ENCODE measurements at places on chromosomes 2 and 18. TPM values are rescaled to one million over a fixed set of nuclear protein-coding genes. Genes with fewer than 3 reads are reported as not detected.

Gene NOTO
- not detected for total RNA-seq

Gene GRP
- not detected for total RNA-seq

Gene GRHL1
- 0.38 TPM for total RNA-seq

Gene ATL2
- total RNA-seq, result 29.3 TPM

Gene PRKAG3
- total RNA-seq, result not detected

Gene GREB1
- total RNA-seq, result not detected

Gene C1GALT1C1L
- not detected for total RNA-seq

Gene POTEJ
- not detected for total RNA-seq

Gene AP1S3
- 1.8 TPM for total RNA-seq

Gene SCG2
- 0.25 TPM for total RNA-seq

Gene CRYBA2
- total RNA-seq, result not detected

Gene FBLN7
- total RNA-seq, result 0.11 TPM

DNA sequence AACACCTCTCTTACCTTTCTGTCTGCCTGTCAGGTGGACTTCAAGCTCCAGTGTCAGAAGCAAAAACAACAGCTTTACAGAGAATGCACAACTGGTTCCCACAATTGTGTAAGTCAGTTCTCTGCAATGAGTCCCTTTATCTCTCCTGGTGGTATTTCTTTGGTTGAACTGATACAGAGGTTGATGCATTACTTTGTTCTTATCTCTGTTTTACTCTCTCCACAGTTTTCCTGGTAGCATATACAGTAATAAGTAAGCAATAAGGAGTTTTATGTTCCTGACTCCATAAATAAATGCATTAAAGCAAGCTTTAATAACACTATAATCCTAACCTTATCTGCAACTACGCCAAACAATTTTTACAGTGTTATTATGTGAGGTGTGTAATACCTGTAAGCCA lies 310.3 kb upstream of the GYPC start:
- DNase-seq, result no peak
- H3K36me3 ChIP-seq, result no peaks in the 10 kb centered on the region
- no peak overlapping the region for H3K4me3 ChIP-seq
- H3K27me3 ChIP-seq, result no peaks in the 10 kb centered on the region
- no peak overlapping the region for H3K27ac ChIP-seq

GRCh38 chr2:134217924-134218323 lies 35.9 kb upstream of the MGAT5 start:
- no peaks in the 10 kb centered on the region for H3K27me3 ChIP-seq
- H3K27ac ChIP-seq, result no peak overlapping the region
- H3K4me1 ChIP-seq, result peaks cover 4% of the 10 kb centered on the region
- H3K36me3 ChIP-seq, result no peaks in the 10 kb centered on the region
- peak; percentile 54 for DNase-seq
- H3K4me3 ChIP-seq, result no peak overlapping the region

GRCh38 chr2:237299906-237300305 lies 114.1 kb downstream of the COL6A3 start:
- H3K27me3 ChIP-seq, result no peaks in the 10 kb centered on the region
- H3K4me1 ChIP-seq, result peaks cover 45% of the 10 kb centered on the region
- no peak overlapping the region for H3K4me3 ChIP-seq
- DNase-seq, result peak; percentile 94
- H3K36me3 ChIP-seq, result no peaks in the 10 kb centered on the region

GRCh38 chr2:43822839-43823238 lies 15.8 kb downstream of the ABCG5 start:
- no peak overlapping the region for H3K4me3 ChIP-seq
- no peak overlapping the region for H3K27ac ChIP-seq
- H3K27me3 ChIP-seq, result peaks cover 21% of the 10 kb centered on the region
- peaks cover 4% of the 10 kb centered on the region for H3K4me1 ChIP-seq

- no peaks in the 10 kb centered on the region for H3K27me3 ChIP-seq
- no peak overlapping the region for H3K4me3 ChIP-seq
- H3K36me3 ChIP-seq, result no peaks in the 10 kb centered on the region
- no peaks in the 10 kb centered on the region for H3K4me1 ChIP-seq
- H3K27ac ChIP-seq, result no peak overlapping the region
Observed at GRCh38 chr2:137696916-137697315, 267.4 kb upstream of the HNMT start.

DNA sequence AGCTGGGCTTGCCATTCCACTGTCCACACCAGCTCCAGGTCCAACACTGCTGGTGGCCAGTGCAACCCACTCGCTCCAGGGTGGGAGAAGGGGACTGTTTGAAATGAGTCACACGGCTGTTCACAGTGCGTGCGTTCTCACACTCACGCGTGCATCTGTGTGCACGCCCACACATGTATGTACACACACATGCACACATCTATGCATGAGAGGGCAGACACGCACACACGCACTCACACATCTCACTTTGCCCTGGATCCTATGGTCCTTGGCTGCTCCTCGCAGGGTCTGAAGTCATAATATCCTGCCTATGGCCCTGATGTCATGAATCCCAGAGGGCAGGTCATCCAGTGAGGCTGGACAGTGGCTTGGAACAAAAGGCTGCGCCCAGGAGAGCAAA lies 182.8 kb downstream of the EIPR1 start:
- H3K4me3 ChIP-seq, result no peak overlapping the region
- H3K27ac ChIP-seq, result no peak overlapping the region
- H3K4me1 ChIP-seq, result no peaks in the 10 kb centered on the region
- no peaks in the 10 kb centered on the region for H3K36me3 ChIP-seq
- no peak for DNase-seq

- H3K36me3 ChIP-seq, result no peaks in the 10 kb centered on the region
- H3K4me1 ChIP-seq, result no peaks in the 10 kb centered on the region
- H3K27ac ChIP-seq, result no peak overlapping the region
- H3K27me3 ChIP-seq, result no peaks in the 10 kb centered on the region
- no peak overlapping the region for H3K4me3 ChIP-seq
Observed at GRCh38 chr2:233303252-233303651, 4.4 kb upstream of the SAG start.

- H3K36me3 ChIP-seq, result no peaks in the 10 kb centered on the region
- no peak overlapping the region for H3K4me3 ChIP-seq
- DNase-seq, result no peak
- no peak overlapping the region for H3K27ac ChIP-seq
- no peaks in the 10 kb centered on the region for H3K27me3 ChIP-seq
- H3K4me1 ChIP-seq, result no peaks in the 10 kb centered on the region
Observed at GRCh38 chr18:25177631-25178030, 174.3 kb downstream of the ZNF521 start.

- no peak for DNase-seq
- H3K36me3 ChIP-seq, result no peaks in the 10 kb centered on the region
- H3K27ac ChIP-seq, result no peak overlapping the region
- no peak overlapping the region for H3K4me3 ChIP-seq
- H3K27me3 ChIP-seq, result no peaks in the 10 kb centered on the region
Observed at GRCh38 chr2:217794133-217794986, 208.4 kb downstream of the TNS1 start.

DNA sequence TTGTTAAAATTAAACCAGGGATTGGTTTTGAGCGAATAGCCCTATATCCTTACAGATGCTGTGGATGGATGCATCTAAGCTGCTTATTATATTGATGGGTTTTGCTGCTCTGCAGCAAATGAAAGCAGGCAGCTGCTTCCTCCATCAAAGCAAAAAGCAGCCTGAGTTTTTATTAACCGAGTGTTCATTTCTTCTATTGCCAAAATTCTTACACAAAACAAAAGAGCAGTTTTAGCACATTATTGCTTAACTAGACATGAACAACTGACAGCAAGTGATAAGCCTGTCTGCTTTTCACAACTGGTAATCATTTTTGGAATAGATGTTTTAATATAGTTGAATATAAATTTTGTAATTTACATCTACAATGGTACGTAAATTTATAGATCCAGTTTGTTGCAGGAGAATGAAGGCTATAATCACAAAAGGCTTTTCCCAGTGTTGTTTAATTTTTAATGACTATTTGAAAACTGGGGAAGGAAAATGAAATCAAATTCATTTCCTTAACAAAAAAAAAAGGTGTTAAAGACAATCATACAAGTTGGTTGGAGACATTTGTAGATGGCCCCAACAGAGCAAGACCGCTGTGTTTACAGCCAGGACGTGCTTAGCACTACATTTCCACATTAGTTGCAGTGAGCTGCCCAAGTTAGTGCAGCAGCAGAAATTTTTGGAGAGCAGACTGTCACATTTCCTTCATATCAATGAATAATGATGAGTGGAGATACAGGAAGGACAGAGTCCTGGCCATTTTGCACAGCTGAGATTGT lies 253.6 kb upstream of the SIX3 start:
- H3K4me3 ChIP-seq, result no peak overlapping the region
- H3K4me1 ChIP-seq, result peaks cover 14% of the 10 kb centered on the region
- H3K27ac ChIP-seq, result no peak overlapping the region
- DNase-seq, result no peak

DNA sequence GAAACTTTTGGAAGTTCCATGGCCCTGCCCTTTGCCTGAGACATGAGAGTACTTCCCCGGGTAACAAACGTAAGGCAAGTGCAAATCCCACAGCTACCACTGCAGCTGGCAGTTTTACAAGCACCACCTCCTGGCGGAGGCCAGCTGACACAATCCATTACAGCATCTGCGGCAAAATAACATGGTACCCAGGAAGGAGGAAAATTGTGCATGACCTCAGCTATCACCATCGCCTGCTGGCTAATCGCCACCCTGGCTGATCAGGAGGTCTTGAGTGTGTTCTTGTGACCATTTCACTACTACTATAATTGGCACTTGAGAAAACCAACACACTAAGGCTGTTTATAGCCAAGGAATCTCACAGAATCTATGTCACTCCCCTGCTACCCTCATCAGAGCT lies 71.7 kb upstream of the SERPINE2 start:
- H3K4me3 ChIP-seq, result no peak overlapping the region
- H3K27ac ChIP-seq, result no peak overlapping the region
- no peak for DNase-seq

DNA sequence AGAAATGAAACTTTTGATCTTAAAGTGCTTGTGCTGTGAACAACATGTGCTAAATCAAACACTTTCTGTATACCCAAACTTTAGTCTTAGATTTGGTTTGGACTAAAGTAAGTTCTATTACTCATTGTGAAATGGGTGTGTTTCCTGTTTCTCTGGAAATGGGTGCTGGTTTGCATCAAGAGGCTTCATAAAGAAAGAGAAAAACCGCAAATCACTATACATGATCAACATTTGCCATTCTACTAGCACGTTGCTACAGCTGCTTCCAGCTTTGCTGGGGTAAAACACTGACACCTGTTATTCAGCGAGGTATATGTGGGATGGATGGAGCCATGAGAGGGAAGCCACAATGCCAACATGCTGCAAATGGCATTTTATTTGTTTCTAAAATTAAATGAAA lies 547.0 kb upstream of the ACVR2A start:
- no peaks in the 10 kb centered on the region for H3K36me3 ChIP-seq
- H3K27ac ChIP-seq, result no peak overlapping the region
- H3K4me1 ChIP-seq, result no peaks in the 10 kb centered on the region
- H3K27me3 ChIP-seq, result no peaks in the 10 kb centered on the region
- no peak for DNase-seq

DNA sequence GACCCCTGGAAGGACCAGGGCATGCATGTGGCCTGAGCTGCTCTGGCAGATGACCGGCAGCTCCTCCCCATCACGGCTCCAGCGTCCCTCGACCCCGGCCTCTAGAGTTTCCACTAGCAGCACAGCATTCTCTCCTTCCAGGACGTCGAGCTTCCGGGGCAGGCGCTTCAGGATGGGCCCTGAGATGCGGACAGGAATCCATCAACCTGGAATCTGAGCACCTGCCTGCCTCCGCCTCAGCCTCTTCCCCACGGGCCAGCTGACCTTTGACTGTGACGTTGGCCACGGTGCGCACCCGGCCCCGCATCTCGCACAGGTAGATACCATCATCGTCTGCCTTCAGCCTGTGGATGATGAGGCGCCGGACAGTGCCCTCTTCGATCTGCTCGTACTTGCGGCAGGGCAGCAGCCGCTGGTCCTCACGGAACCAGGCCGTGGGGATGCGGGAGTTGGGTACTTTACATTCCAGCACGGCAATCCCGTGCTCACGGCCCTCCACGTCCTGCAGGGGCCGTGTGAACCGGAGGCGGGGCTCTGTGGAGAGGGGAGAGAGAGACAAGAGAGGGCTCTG lies 3.5 kb downstream of the OBSL1 start:
- no peak for DNase-seq
- H3K27ac ChIP-seq, result no peak overlapping the region
- H3K4me1 ChIP-seq, result peaks cover 6% of the 10 kb centered on the region
- no peaks in the 10 kb centered on the region for H3K27me3 ChIP-seq
- H3K36me3 ChIP-seq, result no peaks in the 10 kb centered on the region
- no peak overlapping the region for H3K4me3 ChIP-seq

DNA sequence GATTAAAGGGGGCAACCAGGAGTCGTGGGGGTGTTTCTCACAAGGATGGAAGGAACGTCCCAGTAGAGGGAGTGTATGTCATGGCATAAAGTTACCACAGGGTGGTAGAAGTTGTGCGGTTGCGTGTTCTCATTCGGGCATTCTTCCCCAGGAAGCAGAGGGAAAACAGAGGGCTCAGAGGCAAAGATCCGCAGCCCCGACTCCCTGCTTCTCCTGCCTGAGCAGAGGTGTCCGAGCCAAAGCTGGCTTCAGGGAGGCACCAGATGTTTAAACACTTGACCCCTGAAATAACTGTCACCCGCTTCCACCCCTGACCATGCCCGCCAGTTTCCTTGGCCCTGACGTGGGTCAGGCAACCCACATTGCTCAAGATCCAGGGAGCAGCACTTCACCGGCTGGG lies 83.7 kb downstream of the EN1 start:
- H3K4me3 ChIP-seq, result peak overlapping the region; percentile 64
- H3K27ac ChIP-seq, result no peak overlapping the region
- H3K36me3 ChIP-seq, result no peaks in the 10 kb centered on the region
- no peaks in the 10 kb centered on the region for H3K27me3 ChIP-seq
- 0 out of 2 replicates have a peak, but pooled peaks cover 3% of the 10 kb centered on the region for H3K4me1 ChIP-seq

GRCh38 chr2:66849153-66849755 lies 414.3 kb downstream of the MEIS1 start:
- DNase-seq, result no peak
- no peaks in the 10 kb centered on the region for H3K27me3 ChIP-seq
- H3K4me1 ChIP-seq, result 0 out of 2 replicates have a peak, but pooled peaks cover 4% of the 10 kb centered on the region
- H3K36me3 ChIP-seq, result no peaks in the 10 kb centered on the region
- H3K4me3 ChIP-seq, result no peak overlapping the region
- no peak overlapping the region for H3K27ac ChIP-seq
